ENCODE measurements at places on chromosomes 7 and 10. TPM values are rescaled to one million over a fixed set of nuclear protein-coding genes. Genes with fewer than 3 reads are reported as not detected.

DNA sequence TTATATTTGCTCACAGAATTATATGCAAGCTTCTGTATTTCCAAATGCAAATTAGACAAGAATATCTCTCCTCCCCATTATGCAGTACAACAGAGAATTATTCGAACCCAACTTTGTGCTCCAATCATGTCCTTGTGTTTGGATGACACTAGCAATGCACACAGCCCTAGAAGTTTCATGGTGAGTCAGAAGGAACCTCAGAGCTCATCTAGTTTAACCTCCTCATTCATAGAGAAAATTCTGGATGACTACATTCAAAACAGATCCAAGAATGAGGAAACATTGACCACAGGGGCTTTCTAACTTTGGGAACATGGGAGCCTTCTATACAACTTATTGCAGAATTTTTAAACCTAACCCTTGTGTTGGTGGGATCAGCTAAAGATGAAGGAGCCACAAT lies 12.8 kb upstream of the ARID5B start:
- DNase-seq: no peak

- no peak for DNase-seq
Measured at GRCh38 chr10:44923611-44924010, 12.5 kb downstream of the TMEM72 start.

DNA sequence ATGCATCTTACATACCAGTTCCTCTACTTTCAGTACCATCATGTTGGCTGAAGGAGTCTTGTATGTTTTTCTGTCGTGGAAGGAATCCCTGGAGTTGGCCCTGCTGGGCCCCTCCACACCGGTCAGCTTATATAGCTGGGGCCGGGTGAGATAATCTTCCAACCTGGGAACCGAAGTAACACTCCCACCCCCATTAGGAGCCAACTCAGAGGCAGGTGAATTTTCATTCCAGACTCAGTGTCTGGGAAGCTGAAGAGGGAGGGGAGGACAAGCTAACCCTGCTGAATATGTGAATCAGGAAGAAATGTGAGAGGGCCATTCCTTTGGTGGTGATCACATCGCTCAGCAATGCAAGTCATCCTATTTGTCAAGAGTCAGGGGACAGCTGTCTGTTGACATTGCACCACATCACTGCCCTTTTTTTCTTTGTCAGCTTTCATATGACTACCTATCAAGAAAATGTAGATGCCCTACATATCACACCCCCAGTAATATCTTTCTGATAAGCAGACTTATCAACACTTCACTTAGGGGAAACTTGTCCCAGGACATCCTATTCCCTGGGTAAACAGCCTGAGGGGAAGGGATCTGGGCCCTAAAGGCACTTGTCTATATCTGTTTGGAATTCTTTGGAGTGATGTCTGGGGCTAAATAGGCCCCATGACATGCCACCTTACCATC lies at the start of gene ANKRD1:
Gene ANKRD1, minus strand, starts transcription at position 102 of the 681 bp plus-strand sequence. Its CDS starts 60 bp downstream, at position 42.
- DNase-seq: no peak

The AP5Z1 gene
- total RNA-seq: 39.5 TPM

The LRRC61 gene
- total RNA-seq: 14.5 TPM

The CYCS gene
- total RNA-seq: 339 TPM

The CYP3A4 gene
- total RNA-seq: 5.4 TPM

Data from mucosa of descending colon (tissue), 3 donors.